Glomerular endothelial cell (primary cell): ENCODE measurements at places on chromosomes 6 and 20.
A peak's percentile ranks its signal among the peaks of the same experiment; 100 is the strongest.

DNA sequence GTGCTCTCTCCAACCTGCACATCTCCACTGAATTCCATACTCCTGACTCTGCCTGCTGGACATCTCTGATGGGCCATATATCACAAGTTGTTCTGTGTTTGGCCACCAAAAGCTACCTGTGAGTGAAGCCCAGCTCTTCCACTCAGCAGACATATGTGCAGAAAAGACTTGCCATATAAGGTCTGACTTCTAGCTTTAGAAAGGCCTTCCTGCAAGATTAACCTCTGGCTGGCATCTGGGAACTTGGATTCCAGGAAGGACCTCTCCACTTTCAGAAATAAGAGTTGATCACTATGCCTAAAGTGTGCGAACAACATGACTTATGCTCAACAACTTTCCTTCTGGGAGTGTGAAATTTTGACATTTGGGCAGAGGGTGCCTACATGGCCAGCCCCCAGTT lies 113.7 kb downstream of the TNFAIP3 start:
- DNase-seq, result no peak

DNA sequence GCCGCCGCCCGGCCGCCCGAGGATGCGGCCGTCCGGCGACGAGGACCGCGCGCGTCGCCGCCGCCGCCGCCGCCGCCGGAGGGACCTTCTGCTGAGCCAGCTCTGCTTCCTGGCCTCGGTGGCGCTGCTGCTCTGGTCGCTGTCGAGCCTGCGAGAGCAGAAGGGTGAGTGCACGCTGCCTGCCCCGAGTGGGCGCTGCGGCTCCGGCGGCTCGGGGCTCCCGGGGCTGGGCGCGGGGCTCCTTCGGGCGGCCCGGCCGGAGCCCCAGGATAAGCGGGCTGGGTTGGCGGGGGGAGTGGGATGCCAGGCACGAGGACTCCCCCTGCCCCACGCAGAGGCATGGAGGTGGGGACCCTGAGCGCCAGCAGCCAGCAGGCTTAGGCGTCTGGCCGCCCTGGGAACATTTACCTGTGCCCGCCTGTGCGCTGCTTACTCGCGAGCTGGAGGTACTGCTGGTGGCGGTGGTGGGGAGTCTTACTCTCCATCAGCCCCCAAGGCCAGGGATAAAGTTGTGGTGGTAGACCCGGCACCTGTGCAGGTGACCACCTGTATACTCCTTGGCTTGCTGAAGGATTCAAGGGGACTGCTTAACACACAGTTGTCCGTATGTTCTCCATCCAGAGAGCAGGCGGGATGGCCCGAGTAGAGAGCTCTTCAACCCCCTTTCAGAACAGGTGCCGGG lies 520 bp downstream of the SLC24A3 start:
- DNase-seq, result no peak

DNA sequence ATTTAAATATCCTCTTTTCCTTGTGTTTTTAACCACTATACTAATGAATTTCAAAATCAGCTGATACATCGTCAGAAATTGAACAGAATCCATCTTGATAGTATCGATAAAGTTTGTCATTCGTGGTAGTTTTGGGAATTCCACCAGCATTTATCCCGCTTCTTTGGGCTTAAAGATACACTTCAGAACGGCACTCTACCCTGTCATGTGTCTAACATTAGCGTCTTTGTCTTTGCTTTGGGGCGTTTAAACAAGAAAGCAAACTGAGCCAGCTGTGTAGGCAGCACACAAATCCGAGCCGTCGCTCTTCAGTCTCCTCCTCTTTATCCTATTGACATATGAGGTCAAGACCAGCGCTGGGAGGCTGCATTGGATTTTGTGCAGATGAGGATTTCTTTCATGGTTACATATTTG lies 27.5 kb upstream of the NHSL1 start:
- no peak for DNase-seq

DNA sequence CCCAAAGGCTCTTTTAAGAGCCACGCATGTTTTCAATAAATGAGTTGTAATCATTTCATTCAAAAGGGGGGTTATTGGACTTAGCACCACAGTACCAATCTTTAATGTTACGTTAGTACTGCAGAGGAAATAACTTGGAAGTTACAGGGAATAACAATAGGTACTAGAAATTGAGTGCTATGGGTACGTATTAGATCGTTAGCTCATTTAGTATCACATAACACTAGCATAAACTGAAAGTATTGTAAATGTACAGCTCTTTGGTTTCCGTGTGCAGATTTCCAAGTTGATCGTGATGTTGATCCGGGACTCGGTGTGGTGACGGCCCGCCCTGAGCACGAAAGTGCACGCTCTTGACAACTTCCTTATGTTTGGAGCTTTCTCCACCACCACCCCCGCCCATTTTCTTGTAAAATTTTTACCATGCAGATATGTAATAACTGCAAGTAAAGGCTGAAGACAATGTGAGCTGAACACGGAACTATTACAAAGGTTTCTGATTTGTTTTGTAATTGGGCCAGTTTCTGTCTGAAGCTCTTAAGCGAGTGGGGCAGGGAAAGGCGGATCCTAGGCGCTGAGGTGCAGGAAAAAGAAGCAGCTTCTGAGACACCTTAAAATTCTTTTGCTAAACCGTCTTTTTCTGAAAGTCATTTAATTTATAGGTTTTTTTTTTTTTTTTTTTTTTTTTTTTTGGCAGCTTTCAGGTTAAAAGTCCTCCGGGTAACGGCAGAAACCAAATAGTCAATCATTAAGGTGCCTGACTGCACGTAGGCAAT lies 71.5 kb downstream of the HFE start:
- DNase-seq, result no peak

GRCh38 chr6:16141514-16141913 lies 12.6 kb downstream of the MYLIP start:
- DNase-seq, result no peak

DNA sequence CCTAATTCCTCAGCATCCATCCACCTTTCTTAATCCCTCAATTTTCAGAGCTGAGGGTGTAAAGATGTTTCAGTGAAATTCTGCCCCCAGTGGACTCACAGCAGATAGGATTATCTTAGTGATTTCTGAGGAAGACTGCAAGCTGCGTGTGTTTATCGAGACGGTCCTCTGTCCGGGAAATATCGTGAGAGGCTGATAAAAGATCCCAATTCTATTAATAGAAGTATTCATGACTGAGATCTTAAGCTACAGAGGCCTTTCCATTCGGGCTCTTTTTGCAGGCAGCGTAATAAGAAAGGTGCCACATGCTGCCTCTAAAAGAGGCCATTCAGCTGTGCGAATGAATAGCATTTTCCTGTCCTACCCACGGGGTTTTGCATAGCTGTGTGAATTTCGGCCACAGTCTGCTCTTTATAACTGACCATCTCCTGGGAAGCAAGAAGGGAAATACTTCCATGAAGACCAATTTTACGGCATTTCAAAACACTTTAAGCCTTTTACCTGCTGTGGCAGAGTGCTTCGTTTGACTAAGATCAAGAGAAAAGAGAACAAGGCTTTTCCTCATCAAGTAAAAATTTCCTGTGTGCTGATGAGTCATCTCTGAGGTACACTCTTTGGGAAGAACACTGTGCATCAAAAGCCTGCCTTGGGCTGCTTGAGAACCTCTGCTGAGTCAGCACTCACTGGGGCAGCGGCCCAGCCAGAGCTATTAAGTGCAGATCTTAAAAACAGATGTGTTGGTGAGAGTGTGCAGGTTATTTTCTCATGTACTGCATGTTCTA lies 208.8 kb downstream of the ARHGAP18 start:
- no peak for DNase-seq

DNA sequence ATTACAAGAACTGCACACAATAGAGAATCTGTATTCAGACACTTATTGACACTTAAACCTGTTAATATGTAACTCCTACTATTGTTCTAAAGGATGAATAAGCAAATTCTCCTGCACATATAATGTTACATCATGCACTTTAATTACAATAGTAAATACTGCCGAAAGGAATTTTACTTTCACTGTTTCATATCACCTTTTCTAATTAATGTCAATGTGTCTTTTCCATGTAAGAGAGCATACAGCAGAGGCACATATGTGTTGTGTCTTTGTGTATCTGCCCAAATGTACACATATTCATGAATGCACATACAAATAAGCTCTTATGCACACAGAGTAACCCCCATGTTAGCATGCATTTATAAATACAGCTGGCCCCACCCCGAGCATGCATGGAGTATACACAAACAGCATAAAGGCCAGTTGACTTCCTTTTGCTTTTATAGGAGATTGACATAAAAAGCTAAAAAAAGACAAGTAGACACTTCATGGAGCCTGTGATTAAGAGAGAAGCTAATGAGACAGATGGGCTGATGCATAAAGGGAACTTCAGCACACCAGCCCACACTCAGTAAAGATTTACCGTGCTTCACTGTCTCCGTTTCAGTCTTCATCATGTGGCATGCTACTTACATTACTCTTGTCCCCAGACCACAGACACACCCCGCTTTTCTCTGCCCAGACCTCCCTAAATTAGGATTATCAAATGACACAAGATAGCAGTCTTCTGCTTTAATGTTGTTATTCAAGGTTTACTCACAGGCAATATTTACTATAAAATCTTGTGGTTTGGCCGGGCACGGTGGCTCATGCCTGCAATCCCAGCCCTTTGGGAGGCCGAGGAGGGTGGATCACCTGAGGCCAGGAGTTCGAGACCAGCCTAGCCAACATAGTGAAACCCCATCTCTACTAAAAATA lies 184.6 kb downstream of the ATXN1 start:
- no peak for DNase-seq

GRCh38 chr6:170368544-170368943 lies 62.0 kb downstream of the FAM120B start:
- DNase-seq, result no peak

DNA sequence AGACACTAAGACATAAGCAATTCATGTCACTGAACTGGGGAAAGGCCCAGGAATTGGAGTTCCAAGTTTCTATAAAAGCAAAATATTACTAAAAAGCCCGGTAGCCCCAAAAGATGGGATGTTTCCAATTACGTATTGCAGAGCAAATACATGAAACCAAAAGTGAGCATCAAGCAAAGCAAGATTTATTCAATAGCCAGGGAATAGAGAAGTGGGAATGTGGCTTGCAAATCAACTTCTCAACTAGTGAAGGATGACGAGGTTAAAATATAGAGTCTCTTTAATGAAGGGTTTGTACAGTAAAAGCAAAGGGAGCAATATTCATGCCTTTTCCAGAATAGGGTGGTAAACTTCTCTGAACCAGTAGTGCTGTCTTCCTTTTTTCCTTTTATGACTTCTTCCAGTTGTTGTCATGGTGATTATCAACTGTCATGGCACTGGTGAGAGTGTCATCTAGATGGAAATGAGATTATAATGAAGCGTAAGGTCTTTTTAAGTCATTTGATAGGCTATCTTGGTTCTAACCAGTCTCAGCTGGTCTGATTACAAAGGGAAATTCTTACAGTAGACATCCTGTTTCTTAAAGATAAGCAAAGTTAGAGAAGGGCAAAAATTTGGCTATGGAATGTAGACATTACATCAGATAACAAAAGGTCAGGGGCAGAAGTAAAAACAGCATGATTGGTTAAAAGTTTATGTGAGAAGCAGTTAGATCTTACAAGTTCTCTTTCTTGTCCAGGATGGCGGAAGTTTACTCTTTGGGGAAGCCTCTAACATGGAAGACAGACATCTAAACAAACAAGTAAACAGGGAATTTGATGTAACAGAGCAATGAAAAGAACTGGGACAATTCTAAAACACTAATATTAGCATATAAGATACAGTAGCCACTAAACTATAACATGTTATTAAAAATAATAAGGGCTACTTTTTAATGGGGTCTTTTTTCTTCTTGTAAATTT lies 96.9 kb downstream of the TBX18 start:
- peak; percentile 86 for DNase-seq

- DNase-seq, result peak; percentile 20
These were observed 31.7 kb upstream of the TBPL1 start for GRCh38 chr6:133921249-133921859.

DNA sequence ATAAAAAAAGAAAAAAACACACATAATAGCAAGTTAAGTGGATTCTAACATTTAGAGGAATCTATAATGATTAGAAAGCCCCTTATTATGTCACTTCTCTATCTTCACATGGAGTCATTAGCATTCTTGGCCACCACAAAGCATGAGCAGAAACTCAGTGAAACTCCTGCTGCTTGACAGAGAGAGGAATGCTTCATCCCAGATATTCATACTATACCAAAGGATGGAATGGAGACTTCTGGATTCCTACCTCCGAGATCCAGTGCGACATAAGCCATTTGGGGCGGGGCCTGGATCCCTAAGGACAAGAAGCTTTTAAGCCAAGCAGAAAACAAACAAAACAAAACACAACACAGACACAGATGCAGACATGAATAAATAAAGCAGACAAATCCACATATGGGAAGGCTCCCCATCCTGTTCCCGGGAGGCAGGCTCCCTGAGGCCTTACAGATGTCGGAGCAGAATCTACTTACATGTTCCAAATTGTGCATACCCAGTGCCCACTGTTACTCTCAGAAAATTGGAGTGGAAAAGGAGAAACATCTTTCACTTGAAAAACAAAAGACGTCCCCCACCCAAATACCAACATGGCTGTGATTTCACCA lies 727.3 kb downstream of the MAFB start:
- no peak for DNase-seq

- DNase-seq, result no peak
These were observed 157.0 kb downstream of the SCML4 start for GRCh38 chr6:107666981-107667601.

GRCh38 chr20:1508574-1508973 lies 17.4 kb upstream of the SIRPB2 start:
- no peak for DNase-seq

DNA sequence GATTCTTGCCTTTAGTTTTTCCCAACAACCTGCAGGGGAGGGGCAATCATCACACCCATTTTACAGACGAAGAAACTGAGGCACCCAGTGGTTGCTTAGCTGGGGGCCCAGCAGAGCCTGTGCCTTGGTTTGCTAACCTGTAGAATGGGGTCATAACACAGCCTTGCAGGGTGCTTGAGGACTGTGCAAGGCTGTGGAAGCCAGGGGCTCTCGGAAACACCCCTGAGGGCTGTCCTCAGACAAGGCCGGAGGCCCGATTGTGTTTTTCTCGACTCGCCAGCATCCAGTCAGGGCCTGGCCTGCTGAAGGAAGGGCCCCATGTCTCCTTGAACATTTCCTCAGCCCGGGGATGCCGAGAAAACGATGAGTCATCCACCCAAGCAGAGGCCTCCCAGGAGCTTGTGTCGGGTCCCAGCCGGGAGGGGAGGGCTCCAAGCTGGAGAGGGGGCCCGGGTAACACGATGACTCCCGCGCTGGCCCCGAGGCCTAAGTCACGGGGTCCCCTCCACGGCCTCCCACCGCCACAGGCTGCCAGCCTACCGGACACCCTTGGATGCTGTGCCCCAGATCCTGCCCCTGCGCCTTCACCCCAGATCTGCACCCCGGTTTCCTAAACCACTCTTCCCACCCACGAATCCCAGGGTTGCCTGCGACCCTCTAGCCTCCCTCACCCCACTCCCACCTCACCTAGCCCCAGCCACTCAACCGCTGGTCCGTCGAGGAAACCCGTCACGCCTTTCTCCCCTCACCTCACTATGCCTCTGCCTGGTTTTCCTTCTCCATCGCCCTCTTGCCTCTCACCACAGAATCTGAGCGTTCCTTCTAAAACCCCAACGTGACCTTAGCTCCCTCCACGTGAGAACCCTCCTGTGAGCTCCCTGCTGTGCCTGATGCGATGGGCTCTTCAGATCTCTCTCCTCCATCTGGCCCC lies 10.6 kb downstream of the NOL4L start:
- peak; percentile 22 for DNase-seq

- no peak for DNase-seq
These were observed 78.4 kb upstream of the TBC1D7 start for GRCh38 chr6:13406781-13407180.
